ENCODE measurements at places on chromosomes 1 and 21.

GRCh38 chr1:6127587-6128163, 52.4 kb downstream of the CHD5 start:
- peak; percentile 32 for DNase-seq

- DNase-seq, result no peak
Measured at GRCh38 chr1:27979151-27979858, 19.5 kb downstream of the XKR8 start.

GRCh38 chr1:245154429-245155271, at the start of gene KIF26B:
TSS of gene KIF26B (plus strand) at chr1:245154985. CDS start at chr1:245155425, 440 bp downstream.
- no peak for DNase-seq

DNA sequence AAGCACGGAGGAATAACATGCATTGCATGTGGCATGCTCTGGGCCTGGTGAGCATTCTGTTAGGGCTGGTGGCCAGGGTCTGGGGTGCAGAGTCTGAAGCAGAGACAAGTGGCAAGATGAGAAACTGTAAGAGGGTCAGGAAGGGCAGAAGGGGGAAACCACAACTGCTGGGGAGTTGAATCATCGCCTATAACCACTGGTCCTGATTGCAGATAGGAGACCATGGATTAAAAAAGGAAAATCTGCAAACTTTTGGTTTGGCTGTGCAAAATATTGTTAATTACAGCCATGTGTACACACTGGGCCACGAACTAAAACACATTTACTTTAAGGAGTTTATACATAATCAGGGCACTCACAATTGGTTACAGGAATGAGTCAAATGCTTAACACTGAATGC, 76.6 kb downstream of the TGFBR3 start:
- no peak for DNase-seq

GRCh38 chr1:172700556-172700955, 41.7 kb downstream of the FASLG start:
- no peak for DNase-seq

DNA sequence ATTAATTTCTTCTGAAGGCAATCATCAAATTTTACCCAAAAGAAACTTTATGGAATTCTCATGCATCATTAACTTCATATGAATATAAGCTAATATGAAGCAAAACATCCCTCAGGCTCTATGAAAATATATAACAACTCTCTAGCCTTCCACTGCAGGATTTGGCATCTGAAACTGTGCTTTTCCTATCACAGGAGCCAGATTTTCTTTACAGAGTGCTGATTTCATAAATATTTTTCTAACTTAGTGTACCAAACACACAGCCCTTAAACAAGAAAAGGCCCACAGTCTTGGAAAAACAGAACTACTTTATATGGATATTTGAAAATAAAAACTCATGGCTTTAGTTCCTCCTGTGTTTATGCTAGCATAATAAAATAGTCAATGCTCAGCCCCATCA, 559.5 kb upstream of the CHRM3 start:
- DNase-seq, result no peak

DNA sequence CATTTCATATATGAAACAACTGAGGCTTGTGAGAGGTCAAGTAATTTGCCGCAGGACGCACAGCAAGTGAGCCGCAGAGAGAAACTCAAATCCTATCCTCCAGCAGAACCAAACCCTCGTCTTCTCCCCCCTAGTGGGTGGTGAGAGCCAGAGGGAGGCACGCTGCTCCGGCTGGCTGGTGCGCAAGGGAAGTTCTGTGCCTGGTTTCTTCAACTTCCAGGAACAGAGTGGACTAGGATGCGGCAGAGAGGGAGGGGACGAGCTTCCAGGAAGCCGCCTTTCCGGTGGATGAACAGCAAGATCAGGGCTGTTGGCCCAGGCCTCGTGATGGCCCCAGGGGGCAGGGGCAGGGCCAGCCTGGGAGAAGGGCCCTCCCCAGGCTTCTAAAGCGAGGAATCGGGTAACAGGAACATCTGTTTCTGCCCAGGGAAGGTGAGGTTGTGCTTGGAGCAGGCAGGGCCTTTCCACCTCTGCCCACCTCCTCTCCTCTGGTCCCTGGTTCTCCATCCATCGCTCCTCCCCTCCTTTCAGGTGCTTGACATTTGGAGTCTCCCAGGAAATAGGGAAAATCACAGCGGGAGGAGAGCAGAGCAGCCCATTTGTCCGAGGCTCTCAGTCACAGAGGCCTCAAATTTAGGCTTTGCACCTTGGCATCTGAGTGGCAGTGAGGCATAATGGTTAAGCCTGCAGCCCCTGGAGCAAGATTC, 16.8 kb upstream of the PDIK1L start:
- DNase-seq, result no peak

DNA sequence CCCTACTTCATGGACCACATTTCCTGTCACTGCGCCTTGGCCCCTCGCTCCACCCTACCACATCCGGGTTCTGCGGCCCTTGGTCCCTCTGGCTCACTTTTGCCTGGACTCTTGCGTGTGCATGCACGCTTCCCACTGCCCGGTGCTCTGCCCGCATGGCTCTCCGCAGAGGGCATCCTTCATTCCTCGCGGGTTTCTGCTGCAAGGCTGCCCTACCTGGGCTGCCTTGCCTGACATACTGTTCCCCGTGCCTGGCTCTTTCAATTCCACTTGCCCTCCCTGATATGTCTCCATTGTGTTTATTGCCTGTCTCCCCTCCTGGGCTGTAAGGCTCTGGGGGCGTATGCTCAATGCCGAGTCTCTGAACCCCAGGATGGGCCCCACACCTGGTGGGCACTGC, 26.4 kb downstream of the MX2 start:
- DNase-seq, result no peak

DNA sequence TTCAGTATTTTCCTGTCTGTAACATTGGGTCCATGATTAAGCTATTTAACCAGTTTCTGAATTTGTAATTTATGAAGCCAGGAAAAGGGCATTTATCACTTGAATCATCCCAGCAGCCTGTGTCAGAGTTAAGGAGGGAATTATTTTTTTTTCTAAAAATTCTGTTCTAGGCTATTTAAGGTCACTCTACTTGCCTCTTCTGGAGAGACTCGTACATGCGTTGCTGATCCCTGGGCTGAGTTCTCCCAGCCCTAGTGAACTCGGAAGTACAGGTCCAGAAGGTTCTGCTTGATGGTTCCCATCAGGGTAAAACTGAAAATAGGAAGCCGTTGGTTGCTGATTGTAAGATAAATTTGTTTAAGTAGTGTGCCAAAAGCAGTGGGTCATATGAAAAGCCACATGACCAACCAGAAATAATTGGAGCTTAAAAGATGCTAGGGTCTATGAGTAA, 90.7 kb downstream of the GPR88 start:
- DNase-seq, result no peak
